HuH-7.5 (cell line): ENCODE measurements at places on chromosomes 4 and X.

- no peak for DNase-seq
These were observed 116.9 kb downstream of the STPG2 start for GRCh38 chr4:98026362-98026761.

DNA sequence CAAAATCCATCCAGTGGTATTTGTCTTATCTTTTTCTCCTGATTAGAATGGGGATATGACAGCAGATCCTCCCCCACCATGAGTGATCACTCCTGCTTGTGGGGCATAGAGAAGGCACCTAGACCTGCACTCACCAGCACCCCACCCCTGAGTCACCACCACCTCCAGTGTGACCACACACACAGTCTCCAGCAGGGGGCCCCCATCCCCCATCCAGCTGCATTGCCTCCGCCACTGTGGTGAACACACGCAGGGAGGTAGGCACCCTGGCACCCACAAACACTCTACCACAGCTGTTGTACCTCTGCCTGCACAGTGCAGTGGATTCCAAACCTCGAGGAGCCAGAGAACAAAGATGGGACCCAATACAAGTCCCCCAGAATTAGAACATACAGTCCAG is 9.0 kb upstream of the MAGEA8 start:
- no peak for DNase-seq

GRCh38 chr4:24473309-24473721 is 111.0 kb downstream of the DHX15 start:
- DNase-seq, result peak; percentile 79

- no peak for DNase-seq
These were observed 733.4 kb downstream of the ADGRL3 start for GRCh38 chr4:61933527-61933926.

DNA sequence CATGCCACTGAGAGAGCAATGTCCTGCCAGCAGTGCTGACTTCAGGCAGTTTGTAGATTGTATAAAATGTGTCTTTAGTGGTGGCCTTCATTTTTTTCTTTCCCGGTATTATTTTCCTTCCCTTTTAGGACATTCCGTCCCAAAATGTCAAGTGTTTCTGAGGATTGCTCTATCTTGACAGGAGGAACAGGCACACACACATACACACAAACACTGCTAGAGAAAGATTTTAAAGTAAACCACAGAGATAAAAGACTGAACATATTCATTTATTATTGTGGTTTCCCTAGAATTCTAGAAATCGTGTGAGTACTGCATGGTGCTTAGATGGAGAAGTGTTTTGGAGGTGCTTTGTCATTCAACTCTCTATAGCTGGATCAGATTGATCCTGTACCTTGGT is 111.9 kb downstream of the GABRB1 start:
- no peak for DNase-seq

- DNase-seq, result no peak
These were observed 137.0 kb downstream of the KCNIP4 start for GRCh38 chr4:21811565-21811964.

DNA sequence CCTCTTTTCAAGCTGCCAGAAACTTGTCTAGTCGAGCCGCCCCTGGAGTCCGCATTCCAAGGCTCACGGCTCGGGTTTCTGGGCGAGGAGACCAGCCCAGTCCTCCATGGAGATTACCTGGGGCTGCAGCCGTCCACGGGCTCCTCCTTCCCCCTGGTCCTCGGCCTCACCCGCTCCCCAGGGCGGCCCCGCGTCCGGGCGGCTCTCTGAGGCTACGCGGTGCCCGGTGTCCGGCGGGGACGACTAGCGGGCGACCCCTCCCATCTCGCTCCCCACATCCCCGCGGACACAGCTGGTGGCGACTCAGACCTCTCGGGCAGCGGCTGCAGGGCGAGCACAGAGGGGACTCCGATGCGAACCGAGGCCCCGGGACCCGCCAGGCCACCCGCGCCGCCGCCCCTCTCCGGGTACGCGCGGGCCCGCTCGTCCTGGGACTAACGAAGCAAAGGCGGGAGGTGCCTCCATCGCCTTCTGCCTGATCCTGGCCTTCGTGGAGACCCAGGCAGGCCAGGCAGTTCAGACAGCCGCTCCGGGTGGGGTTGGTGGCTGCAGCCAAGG is 159.4 kb downstream of the TRAM1L1 start:
- no peak for DNase-seq

DNA sequence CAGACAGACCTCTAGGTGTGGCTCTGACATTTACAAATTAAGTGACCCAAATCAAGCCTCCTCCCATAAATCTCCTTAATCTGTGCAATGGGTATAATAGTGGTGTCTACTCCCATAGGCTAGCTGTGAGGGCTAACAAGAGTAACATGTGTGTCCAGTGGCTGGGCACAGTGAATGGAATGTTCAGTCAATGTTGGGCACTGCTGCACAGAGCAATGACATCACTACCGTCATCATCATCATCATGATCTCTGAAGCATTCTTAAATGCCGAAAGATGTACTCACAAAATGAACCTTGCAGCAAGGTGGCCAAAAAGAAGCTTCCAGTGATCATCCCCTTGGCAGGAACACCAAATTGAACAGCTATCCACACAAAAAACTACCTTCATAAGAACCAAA is 43.5 kb downstream of the CHRNA9 start:
- DNase-seq, result no peak

GRCh38 chrX:109089359-109089758 is 353.0 kb upstream of the IRS4 start:
- DNase-seq, result no peak

DNA sequence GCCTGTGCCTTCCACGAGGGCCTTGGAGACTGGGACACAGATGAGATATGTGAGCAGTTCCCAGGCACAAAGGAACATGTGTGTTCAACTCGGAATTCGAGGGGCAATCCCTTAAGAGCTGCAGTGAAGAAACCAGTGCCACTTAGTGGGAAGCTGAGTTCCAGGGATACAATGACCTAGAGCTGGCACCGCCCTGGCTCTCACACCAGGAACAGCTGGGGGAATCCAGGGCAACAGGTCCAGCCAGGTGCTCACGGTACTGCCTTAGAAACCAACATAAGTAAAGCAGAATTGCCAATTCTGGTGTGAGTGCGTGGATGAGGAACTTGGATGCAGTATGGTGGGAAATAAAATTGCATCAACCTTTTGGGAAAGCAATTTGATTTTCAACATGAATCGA is 122.9 kb downstream of the AFAP1 start:
- DNase-seq, result no peak

GRCh38 chr4:24892778-24893177 is 20.1 kb downstream of the CCDC149 start:
- no peak for DNase-seq

DNA sequence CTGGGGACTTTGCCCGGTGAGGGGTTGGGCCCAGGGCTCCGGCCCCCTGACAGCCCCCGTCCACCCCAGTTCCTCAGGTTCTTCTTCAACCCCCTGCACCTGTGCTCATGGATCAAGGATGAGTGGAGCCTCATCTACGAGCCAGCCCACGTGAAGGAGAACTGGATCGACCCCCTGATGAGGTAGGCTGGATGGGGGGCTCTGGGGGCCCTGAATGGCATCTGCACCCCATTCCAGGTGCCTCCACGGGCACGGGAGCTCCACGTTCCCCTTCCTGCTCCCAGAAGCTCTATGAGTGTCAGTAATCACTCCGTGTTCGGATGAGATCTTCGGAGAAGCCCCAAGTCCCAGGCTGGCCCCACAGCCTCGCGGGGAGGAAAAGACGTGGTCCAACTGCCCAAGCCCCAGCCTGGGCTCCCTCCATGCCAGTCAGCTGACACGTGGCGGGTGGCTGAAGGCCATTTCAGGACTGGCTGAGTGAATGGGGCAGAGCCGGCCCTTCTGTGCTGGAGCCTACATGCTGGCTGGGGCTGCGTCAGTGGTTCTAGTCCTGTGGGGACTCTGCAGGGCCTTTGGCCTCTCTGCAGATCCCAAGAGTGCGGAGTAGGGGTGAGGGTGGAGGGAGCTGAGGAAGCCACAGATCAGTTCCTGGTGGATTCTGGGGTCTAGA is 24.4 kb downstream of the CFAP99 start:
- no peak for DNase-seq

GRCh38 chr4:888029-888428 is 44.1 kb downstream of the GAK start:
- DNase-seq, result no peak

GRCh38 chr4:31662951-31663350 is 942.8 kb downstream of the PCDH7 start:
- no peak for DNase-seq

DNA sequence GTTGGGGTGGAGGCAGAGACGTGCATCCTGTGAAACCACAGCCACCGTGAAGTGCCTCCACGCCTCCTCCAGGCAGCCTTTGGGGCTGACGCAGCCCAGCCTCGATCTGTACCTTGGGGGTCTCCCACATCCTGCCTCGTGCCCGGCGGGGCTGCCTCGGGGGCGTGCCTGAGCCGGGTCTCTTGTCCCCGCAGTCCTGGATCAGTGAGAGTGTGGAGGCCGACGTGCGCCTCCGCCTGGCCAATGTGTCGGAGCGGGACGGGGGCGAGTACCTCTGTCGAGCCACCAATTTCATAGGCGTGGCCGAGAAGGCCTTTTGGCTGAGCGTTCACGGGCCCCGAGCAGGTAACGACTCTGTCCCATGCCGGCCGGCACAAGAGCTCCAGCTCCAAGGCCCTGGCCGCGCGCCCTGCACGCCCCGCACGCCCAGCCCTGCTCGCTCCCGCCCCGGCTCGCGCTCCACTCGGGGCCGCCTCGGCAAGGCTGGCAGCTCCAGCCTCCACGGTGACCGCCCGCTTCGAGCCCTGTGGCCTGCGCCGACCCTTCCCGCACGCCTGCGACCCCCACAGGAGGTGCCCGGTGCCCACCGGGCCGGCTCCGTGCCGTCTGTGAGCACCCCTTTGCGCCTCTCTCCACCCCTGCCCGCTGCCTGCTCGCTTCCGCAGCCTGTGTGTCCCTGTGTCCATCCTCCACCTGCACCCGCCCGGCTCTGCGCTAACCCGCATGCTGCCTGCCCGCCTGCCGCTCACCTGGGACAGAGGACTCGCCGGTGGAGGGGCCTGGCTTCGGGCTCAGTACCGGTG is 9.8 kb downstream of the FGFR3 start:
- no peak for DNase-seq

GRCh38 chr4:113951263-113951662 is 28.2 kb downstream of the ARSJ start:
- DNase-seq, result no peak

DNA sequence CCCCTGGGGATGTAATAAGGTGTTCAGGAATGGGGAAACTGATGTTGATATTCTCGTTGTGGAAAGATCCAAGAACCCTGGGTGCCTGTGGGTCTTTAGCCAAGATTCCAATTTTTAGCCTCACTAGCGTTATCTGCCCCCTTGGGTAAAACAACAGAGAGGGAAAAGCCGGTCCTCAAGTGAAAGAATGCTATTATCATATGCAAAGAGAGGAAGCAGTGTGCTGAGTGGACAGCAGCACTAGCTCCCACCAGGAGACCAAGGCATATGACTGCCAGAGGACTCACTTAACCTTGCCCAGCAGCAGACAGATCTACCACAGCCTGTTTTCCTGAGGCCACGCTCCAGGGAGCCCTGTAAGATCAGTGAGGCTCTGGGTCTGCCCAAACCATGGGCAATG is 257.9 kb upstream of the CPEB2 start:
- DNase-seq, result no peak

- no peak for DNase-seq
These were observed 150.3 kb upstream of the MAOA start for GRCh38 chrX:43505769-43506168.

- DNase-seq, result no peak
These were observed 55.4 kb downstream of the HUWE1 start for GRCh38 chrX:53631156-53631555.

- DNase-seq, result no peak
These were observed 33.1 kb downstream of the DMD start for GRCh38 chrX:33178218-33178617.

DNA sequence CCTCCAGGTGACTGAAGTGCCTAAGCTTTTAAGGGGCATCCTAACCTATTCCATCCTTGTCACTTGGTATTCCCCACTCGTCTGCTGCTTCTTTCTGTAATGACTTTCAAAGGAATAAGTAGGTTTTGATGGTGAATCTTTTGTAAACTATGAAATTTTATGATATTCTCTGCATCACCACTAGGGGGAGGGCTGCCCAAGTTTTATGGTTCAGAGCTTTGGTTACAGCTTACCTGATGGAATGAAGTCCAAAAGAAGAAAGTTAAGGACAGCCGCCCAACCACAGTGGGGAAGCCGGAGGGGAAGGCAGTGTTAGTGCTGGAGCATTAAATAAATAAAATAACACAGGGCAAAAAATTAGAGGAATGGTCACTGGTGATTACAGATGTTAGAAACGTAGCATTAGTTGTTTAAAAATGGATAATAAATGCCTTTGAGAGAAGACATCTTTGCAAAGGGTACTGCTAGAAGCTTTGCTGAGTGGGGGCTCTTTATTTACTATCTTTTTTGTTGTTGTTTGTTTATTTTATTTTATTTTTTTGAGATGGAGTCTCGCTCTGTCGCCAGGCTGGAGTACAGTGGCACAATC is 204.9 kb downstream of the GBA3 start:
- peak; percentile 28 for DNase-seq

DNA sequence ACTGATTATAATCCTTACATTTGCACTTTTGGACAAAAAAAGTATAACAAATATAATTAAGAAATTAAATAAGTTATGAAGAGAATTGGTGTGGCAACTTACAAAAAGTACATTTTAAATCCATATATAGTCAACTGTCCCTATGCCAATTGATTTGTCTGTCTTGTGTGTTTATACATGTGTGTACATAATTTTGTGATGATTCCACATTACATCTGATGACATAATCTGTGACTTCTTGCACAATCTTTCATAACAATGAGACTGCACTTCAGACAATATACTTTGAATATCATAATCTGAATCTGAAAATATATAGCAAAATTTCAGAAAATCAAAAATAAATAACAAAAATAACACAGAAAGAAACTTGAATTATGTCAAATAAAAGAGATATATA is 953.4 kb downstream of the FAT4 start:
- no peak for DNase-seq

DNA sequence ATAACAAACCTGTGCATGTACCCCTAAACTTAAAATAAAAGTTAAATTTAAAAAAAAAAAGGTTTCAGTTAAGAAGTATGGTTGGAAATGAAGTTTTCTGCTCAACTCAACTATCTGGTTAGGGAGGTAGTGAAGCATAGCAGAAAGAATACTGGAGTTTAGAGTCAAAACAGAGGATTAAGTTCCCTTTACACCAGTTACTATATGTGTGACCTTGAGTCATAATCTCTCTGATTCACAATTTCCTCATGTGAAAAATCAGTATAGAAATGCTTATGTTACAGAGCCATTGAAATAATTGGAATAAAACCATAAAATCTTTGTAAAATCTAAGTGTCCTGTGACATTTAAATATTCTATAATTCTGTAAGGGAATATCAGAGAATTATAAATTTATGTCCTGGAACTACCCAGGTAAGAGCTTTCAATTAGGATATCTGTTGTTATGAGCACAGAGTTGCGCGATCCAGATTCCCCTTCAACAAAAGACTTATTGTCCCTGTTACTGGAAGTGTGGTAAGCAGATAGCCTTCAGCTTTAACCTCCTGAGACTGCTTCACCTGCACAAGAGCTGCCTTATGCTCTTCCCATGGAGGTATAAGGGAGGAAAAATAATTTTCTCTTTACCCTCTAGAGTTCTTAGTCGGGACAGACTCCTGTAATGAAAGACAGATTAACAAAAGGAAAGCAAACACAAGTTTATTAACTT is 203.8 kb upstream of the NRK start:
- no peak for DNase-seq
